T1000 (cell line): ENCODE measurements at places on chromosomes 12 and 14.

- DNase-seq = no peak
These were observed 35.9 kb downstream of the ALDH1L2 start for GRCh38 chr12:105048315-105048714.

GRCh38 chr14:36700651-36701050, 39.0 kb downstream of the PAX9 start:
- no peak for DNase-seq

DNA sequence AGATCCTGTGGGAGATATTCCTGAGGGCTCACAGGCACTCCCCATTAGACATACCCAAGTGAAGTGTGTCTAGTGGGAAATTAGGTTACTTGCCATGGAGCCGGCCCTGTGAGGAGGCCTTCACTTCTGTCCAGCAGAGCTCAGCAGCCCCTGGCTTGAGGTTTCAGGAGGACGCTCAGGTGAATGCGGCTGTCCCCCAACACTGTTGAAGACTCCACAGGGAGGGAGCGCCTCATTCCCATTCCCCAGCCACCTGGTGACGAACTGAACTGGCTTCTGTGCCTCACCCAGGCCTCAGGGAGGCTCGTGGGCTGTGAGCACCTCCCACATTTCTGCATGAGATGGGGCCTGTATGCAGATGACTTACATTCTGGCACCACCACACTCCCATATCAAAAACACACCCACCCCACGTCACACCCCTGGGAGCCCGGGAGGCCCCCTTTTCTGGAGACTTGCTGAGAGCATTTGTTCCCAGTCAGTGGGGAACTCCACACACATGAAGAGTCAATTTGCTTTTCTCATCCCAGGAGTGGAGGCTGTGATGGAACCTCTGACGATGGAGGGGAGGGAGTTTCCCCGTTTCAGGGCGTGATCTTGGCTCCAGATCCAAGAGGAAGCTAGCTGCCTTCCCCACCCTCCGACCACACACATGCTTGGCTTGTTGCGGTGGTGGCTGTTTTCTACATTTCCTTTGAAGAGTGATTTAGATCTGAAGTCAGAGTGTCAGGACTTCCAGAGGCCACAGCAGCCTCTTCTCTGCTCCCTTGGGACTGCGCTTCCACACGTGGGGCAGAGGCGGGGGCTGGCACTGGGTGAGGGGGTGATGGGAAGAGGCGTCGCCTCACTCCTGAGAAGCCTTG, 120.7 kb downstream of the ADGRD1 start:
- no peak for DNase-seq

- DNase-seq = no peak
These were observed 101.4 kb downstream of the PDE3A start for GRCh38 chr12:20469756-20470155.

GRCh38 chr12:109544955-109545531, 28.3 kb downstream of the MMAB start:
- peak; percentile 20 for DNase-seq

GRCh38 chr12:59834659-59835474, 239.0 kb downstream of the SLC16A7 start:
- no peak for DNase-seq

GRCh38 chr14:36099619-36100018, 76.9 kb downstream of the PTCSC3 start:
- no peak for DNase-seq
